ENCODE measurements at places on chromosomes 3 and 15.

DNA sequence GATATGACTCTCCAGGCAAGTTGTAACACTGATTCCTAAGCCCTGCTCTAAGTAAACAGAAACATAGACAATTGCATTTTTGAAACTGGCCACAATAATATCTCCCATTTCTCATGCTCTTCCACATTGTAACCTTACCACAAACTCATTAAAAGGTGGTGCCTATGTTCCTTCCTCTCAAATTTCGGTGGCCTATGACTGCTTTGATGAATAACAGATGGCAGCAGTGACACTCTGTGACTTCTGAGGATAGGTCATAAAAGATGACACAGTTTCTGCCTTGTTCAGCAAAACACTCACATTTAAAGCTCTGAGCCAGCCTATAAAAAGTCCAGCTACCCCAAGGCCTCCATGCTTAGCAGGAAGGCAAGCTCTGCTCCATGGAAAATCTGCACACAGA, 195.2 kb downstream of the EFHB start:
- no peak for DNase-seq

- no peak for DNase-seq
Observed at GRCh38 chr15:68666120-68666811, 87.5 kb downstream of the CORO2B start.

GRCh38 chr15:66986951-66987350, 78.5 kb upstream of the SMAD3 start:
- DNase-seq, result no peak

- DNase-seq, result no peak
Observed at GRCh38 chr3:141086188-141086587, 35.0 kb downstream of the SPSB4 start.

DNA sequence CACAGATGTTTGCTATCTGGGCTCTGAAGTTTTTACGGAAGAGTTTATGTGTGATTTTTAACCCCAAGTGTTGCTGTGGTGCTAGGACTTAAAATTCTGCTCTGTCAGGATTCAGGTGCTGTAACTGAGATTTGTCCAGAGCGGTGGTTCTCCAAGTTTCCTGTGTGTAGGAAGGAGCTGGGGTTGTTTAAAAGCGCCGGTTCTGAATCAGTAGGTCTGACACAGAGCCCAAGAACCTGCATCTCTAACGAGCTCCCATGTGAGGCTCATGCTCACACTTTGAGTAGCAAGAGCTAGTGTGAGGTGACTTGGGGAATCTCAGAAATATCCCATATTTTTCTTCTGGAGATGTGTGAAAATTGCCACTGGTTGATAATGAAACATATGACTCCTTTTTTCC, 325.5 kb downstream of the SATB1 start:
- DNase-seq, result peak; percentile 34

- no peak for DNase-seq
Observed at GRCh38 chr3:193819117-193820010, 226.4 kb downstream of the OPA1 start.

DNA sequence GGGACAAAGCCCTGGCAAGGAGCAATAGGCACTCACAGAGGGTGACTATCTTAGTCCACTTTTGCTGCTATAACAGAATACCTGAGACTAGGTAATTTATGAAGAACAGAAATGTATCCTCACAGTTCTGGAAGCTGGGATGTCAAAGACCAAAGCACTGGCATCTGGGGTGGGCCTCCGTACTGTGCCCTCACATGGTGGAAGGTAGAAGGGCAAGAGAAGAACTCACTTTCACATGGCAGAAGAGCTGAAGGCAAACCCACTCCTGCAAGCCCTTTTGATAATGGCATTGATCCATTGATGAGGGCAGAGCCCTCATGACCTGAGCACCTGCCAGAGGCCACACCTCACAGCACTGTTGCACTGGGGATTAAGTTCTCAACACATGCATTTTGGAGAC, 173.4 kb upstream of the C2CD4B start:
- no peak for DNase-seq

GRCh38 chr3:106809623-106810299, 567.5 kb upstream of the CCDC54 start:
- no peak for DNase-seq

- no peak for DNase-seq
Observed at GRCh38 chr15:33788906-33789540, 179.3 kb upstream of the CHRM5 start.

- DNase-seq, result no peak
Observed at GRCh38 chr3:63914312-63914711, 2.1 kb upstream of the SCAANT1 start.

DNA sequence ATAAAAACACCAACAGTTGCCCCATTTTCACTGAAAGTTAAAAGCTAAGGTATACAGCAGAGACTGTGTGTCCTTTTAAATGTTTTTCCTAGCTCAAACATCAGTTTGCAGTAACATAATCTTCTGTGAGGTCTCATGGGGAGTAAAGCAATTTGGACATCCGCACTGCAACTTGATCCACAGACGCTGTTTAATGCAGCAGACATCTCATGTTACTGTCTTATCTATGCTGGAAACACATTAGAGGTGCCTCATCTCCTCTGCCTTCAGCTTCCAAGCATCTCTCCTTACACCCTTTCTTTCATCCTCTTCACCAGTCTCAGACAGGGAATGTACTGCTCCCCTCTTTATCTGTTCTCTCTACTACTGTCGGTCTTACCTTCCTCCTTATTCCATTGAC, 53.7 kb upstream of the ATP11B start:
- DNase-seq, result no peak

- DNase-seq, result no peak
Observed at GRCh38 chr3:186605078-186605477, 7.8 kb upstream of the AHSG start.

- DNase-seq, result no peak
Observed at GRCh38 chr3:156174229-156174847, 54.0 kb downstream of the KCNAB1 start.

- DNase-seq, result no peak
Observed at GRCh38 chr15:82768414-82769054, 37.3 kb downstream of the FSD2 start.

DNA sequence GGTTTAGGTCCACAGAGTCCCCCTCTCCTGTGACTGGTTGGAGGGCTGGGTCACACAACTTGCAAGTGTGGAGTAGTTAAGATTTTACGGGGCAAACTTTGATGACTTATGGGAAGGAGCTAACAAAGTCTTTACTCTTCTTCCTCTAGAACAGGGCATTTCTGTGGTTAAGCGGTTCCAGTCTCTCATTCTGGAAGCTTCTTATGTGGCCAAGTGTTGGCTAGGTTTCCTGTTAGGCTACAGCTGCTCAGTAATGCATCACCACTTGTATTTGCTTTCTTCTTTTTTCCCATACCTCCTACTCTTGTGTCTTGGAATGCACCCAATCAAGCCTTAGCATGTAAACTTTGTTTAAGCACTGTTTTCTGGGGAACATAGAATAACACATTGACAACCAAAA, 100.6 kb upstream of the PLAAT1 start:
- no peak for DNase-seq

- no peak for DNase-seq
Observed at GRCh38 chr3:194275291-194275690, 75.8 kb downstream of the CPN2 start.

DNA sequence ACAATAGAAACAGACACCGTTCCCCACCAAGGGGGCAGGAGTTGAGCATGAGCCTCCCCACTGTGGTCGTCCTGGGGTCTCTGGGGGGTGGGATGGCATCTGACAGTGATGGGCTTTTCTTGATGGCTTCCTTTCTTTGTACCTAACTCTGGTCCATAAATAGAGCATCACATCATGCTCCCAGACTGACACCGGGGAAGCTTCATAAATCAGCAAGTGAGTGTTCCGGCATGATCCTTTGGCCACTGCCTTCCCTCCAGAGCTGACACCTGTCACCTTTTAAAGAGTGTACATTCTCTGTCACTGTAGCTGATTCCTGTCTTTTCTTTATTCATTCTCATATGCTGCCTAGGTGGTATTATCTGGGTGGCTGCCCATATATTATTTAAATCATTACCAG, 129.9 kb downstream of the ROBO2 start:
- DNase-seq, result no peak

GRCh38 chr3:132116601-132117000, 81.8 kb upstream of the CPNE4 start:
- no peak for DNase-seq

GRCh38 chr3:144107923-144108322, 136.3 kb downstream of the DIPK2A start:
- no peak for DNase-seq

GRCh38 chr3:36944641-36945270, at the start of gene TRANK1:
Gene TRANK1 (minus strand): TSS chr3:36945054. CDS start chr3:36944809, 245 bp downstream.
- peak; percentile 82 for DNase-seq

GRCh38 chr3:104176706-104177105, 1190.0 kb upstream of the ALCAM start:
- DNase-seq, result no peak

- DNase-seq, result no peak
Observed at GRCh38 chr3:98743071-98743470, 20.1 kb upstream of the ST3GAL6 start.

DNA sequence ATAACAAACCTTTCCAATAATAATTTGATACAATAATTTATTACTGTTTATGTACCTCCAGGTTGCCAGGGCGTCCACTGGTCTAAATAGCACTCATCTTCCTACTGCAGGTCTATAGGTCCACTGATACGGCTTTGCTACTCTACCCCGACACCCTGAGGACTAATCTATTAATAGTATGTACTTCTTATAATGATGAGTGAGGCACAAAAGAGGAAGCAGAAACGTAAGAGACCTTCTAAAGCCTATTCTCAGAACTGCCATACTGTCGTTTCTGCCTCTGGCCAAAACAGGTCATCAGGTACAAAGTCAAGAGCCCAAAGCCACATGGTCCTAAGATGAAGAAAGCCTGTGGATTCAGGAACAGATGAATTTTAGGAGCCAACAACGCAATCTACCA, 163.2 kb upstream of the GRM7 start:
- DNase-seq, result no peak

GRCh38 chr3:192365571-192365970, 361.8 kb downstream of the FGF12 start:
- DNase-seq, result no peak

DNA sequence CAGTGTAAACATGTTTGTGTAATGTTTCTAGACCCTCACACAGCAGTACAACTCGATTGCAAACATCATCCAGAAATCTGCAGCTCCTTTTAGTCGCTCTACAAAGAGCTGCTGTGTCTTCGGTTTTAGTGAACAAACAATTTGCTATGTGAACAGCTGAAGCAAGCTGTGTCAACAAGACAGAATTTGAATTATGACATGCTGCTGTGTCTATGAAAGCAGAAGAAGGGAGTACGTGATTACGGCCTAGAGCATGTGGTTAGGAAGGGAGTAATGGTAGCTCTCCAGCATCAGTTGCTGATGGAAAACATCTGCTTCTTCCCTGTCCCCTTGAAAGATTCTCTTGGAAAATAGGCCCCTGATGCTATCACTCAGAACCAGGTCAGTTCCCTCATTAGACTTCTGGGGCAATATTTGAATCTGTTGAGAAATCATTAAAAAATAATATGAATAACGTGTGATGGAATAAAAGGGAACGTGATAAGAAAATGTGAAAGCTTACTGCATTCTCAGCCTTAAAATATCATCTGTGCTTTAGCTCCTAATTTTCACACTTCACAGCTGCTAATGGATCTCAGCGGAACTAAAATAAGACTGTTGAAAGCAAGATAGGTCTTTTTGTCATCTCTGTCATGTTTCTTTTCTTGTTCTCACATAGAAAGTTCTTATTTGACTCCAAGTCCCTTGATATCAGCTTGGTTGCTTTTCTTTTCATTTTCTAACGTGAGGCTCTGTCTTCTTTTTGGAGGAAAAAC, 891.5 kb downstream of the ROBO2 start:
- no peak for DNase-seq

GRCh38 chr3:139601191-139601961, 61.8 kb upstream of the RBP1 start:
- DNase-seq, result no peak

GRCh38 chr3:111338059-111338698, 203.8 kb upstream of the CD96 start:
- no peak for DNase-seq

GRCh38 chr3:16908016-16908807, 23.5 kb downstream of the PLCL2 start:
- DNase-seq, result no peak

DNA sequence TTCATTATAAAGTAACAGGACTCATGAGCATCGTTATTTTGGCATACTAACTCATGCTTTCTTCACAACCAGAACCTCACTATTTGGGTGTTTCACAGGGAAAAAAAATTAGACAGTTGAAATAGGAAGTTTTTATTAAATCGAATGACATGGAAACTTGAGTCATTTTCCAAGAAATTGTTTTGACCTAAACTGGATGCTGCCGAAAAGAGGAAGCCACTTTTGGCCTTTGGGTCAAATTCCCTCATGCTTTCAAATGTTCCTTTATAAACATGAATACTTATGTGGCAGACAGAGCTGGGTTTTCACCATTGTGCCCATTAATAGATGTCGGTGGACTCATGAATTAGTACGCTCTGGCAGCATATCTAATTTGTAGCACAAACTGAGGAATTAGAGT, 224.9 kb downstream of the MCTP2 start:
- DNase-seq, result no peak

GRCh38 chr3:114428044-114428595, 134.3 kb downstream of the TIGIT start:
- no peak for DNase-seq

DNA sequence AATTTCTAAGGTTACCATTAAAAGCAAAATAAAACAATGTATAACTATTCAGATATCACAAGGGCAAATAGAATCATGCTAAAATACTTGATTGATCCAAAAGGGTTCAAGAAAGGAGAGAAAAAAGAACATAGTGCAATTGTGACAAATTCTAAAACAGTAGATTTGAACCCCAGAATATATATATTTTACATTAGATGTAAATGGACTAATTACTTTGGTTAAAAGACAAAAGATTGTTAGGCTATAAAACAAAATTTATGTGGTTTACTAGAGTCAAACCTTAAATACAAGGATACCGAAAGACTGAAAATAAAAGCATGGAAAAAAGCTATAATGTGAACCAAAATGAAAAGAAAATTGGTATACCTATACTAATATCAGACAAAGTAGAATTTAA, 129.3 kb downstream of the ADAMTSL3 start:
- no peak for DNase-seq

- no peak for DNase-seq
Observed at GRCh38 chr3:172551874-172552273, 28.6 kb upstream of the TNFSF10 start.

- no peak for DNase-seq
Observed at GRCh38 chr15:76197703-76198455, 113.4 kb downstream of the ETFA start.

- DNase-seq, result no peak
Observed at GRCh38 chr3:178532476-178532875, 3.8 kb upstream of the KCNMB2 start.

- no peak for DNase-seq
Observed at GRCh38 chr3:57046101-57046765, 14.2 kb upstream of the SPATA12 start.

DNA sequence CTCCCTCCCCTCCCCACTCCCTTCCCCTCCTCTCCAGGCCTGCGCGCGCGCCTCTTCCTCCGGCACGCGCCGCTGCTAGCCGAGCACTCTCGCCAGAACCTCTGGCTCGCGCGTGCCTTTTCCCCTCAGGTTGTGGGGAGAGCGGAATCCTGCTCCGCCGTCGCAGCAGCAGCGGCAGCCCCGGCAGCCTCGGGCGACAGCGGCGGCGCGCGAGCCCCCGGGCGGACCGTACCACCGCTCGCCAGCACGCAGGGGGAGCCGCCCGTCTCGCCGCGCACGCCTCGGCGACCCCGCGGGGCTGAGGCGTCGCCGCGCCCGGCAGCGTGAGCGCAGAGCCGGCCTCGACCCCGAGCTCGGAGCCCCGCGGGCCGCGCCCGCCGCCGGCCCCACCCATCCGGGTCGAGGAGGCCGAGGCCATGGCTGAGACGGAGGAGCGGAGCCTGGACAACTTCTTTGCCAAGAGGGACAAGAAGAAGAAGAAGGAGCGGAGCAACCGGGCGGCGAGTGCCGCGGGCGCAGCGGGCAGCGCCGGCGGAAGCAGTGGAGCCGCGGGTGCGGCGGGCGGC, at the start of gene CDV3:
Gene CDV3, plus strand, starts transcription at position 58 of the 566 bp plus-strand sequence. Its CDS starts 359 bp downstream, at position 417.
- no peak for DNase-seq
